ENCODE measurements at places on chromosomes 16 and 17.

DNA sequence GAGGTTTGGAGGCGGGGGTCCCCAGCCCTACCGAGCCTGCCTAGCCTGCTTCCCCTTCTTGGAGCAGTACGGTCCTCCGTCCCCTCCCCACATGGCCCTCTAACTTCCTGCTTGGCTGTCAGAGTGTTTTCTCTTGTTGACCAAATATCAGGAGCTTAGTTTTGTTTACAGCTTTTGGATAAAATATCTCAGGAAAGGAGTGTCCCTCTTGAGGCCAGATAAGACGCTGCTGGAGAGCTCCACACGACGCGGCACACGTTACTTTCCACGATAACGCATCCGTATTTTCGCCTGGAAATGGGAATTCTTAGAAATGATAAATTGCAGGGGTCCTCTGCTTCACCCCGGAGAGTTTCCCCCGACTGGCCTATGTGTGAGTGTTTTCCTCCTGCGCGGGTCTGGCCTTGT lies 182.9 kb downstream of the MAF start:
- DNase-seq, result no peak

GRCh38 chr16:49598383-49599170 lies 225.0 kb downstream of the C16orf78 start:
- DNase-seq, result peak; percentile 17

GRCh38 chr17:74853048-74853397 lies 6.7 kb downstream of the GRIN2C start:
- no peak for DNase-seq

- no peak for DNase-seq
These were observed 8.4 kb downstream of the MAF start for GRCh38 chr16:79592186-79592585.

- peak; percentile 93 for DNase-seq
These were observed 5.6 kb upstream of the MTSS2 start for GRCh38 chr16:70691223-70692129.

GRCh38 chr17:4520894-4521600 lies 22.4 kb downstream of the SPNS2 start:
- no peak for DNase-seq

- DNase-seq, result peak; percentile 39
These were observed 55.9 kb upstream of the PLCG2 start for GRCh38 chr16:81723098-81723723.

DNA sequence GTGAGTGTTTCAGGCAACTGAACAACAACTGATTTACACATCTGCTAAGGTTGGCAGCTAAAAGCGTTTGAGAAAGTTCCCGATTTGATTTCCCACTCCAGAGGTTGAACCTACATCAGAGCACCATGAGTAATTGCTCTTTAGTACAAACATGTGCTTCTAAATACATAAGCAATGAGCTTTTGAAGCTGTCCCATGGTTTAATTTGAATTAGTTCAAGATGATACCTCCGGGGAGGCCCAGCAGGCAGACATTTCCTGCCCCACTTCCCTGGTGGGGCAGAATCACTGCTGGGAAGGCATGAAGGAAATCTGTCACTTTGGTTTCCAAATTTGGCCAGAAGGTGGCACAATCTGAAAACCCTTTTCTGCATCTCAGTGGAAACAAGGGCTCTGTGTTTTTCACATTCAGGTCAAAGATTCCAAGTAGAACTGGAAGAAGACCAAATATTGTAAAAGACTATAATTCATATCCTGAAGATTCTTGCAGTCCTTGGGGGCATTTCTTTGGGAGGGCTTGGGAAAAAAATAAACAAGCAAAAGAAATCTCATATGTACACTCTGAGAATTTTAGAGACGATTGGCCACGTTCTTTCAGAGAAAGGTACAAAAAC lies 176.2 kb upstream of the FAM20A start:
- peak; percentile 84 for DNase-seq

DNA sequence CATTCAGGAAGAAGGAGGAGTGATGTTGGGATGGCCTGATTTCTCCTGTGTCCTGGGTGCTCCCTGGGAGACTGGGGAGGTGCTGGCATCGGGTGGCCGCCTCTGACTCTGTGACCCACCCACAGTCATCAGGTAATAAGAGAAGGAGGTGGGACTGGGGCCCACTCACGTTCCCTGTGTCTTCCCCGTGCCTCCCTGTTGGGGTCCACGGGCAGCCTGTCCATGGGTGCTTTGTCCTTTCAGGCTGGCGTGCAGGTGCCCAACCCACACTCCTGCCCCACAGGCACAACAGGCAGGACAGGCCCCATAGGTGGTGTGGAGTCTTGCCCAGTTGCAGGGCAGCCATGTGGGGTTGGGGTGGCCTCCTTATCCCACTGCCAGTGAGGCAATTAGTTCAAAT lies 4.0 kb downstream of the DEF8 start:
- no peak for DNase-seq

DNA sequence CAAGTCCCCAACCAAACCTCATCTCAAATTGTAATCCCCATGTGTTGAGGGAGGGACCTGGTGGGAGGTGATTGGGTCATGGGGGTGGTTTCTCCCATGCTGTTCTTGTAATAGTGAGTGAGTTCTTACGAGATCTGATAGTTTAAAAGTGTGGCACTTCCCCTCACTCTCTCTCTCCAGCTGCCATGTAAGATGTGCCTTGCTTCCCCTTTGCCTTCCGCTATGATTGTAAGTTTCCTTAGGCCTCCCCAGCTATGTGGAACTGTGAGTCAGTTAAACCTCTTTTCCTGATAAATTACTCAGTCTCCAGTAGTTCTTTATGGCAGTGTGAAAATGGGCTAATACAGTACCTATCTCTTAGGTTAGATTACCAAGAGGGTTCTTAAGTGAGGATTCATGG lies 5.8 kb downstream of the PMFBP1 start:
- DNase-seq, result no peak

GRCh38 chr16:51125992-51126391 lies 25.1 kb downstream of the SALL1 start:
- DNase-seq, result no peak

DNA sequence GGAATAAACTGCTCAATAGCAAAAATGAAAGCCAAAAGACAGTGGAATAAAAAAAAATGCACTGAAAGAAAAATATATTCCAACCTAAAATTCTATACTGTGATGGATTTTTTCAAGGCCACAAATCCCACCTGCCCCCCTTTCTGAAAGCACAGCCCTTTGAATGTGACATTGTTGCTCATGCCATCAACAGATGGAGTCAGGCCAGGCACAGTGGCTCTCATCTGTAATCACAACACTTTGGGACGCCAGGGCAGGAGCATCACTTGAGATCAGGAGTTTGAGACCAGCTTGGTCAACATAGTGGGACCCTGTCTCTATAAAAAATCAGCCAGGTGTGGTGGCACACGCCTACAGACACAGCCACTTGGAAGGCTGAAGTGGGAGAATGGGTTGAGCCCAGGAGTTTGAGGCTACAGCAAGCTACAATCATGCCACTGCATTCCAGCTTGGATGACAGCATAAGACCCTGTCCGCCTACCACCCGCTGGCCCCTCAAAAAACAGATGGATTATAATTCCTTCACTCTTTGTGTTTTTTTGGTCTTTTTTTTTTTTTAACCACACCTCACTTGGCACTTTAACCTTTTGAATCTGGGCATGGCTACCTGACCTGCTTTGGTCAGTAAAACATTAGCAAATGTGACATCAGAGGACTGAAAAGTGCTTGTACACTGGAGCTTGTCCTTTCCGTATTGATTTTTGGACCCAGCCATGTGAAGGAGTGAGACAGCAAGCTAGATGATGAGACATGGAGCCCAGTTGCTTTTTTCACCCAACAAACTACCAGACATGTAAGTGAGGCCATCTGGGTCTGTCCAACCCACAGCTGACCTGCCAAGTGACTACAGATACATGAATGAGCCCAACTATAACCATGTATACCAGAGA lies 36.3 kb downstream of the GLG1 start:
- DNase-seq, result no peak

- peak; percentile 76 for DNase-seq
These were observed 38.6 kb upstream of the TOB1 start for GRCh38 chr17:50904518-50905459.

GRCh38 chr17:77894126-77894956 lies 64.2 kb upstream of the TNRC6C start:
- no peak for DNase-seq

- DNase-seq, result no peak
These were observed 9.0 kb downstream of the MAP2K6 start for GRCh38 chr17:69423450-69423849.

DNA sequence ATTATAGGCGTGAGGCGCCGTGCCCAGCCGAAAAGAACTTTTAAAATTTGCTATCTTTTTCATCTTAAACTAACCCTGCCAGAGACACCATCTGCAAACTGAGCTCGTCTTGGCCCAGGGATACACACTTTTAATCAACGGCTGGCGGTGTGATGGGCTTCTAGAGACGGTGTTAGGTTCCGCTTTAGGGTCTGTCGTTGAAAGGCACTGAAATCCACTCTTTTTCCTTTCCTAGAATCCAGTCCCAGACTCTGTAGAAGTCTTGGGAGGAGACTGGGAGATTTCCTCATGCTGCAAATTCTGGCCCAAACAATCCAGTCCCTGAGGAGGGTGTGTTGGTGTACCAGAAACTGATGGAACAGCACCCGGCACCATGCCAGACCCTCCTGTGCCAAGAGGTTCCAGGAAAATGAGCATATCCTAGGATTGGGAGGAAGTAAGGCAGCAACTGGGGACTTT lies 52.0 kb upstream of the TEX2 start:
- peak; percentile 92 for DNase-seq

DNA sequence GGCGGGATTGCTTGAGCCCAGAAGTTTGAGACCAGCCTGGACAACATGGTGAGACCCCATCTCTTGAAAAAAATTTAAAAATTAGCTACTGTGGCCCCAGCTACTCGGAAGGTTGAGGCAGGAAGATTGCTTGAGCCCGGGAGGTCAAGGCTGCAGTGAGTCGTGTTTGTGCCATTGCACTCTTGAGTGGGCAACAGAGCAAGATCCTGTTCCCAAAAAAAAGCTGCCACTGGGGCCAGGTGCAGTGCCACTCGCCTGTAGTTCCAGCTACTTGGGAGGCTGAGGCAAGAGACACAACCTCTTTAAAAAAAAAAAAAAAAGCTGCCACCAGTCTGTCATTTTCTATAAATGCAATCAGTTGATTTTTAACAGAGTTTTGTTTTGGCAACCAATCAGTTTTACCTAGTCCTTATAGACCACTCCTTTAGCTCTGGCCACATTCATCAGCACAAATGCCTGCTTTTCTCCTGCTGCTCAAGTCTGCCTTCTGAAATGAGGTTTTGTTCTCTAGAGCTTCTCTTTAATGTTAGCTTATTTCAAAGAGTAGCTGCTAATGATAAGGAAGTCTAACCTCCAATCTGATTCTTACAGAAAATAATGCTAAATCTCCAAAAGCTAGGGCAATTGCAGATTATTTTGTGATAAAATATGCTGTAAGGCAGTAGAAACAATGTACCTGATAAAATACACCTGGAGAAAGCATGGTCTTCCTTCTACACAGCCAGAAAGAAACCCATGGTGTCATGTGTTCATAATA lies 64.8 kb downstream of the TUBD1 start:
- no peak for DNase-seq

- no peak for DNase-seq
These were observed 11.8 kb upstream of the CLTC start for GRCh38 chr17:59607817-59608403.

- no peak for DNase-seq
These were observed 20.0 kb downstream of the ABHD15 start for GRCh38 chr17:29546830-29547229.

DNA sequence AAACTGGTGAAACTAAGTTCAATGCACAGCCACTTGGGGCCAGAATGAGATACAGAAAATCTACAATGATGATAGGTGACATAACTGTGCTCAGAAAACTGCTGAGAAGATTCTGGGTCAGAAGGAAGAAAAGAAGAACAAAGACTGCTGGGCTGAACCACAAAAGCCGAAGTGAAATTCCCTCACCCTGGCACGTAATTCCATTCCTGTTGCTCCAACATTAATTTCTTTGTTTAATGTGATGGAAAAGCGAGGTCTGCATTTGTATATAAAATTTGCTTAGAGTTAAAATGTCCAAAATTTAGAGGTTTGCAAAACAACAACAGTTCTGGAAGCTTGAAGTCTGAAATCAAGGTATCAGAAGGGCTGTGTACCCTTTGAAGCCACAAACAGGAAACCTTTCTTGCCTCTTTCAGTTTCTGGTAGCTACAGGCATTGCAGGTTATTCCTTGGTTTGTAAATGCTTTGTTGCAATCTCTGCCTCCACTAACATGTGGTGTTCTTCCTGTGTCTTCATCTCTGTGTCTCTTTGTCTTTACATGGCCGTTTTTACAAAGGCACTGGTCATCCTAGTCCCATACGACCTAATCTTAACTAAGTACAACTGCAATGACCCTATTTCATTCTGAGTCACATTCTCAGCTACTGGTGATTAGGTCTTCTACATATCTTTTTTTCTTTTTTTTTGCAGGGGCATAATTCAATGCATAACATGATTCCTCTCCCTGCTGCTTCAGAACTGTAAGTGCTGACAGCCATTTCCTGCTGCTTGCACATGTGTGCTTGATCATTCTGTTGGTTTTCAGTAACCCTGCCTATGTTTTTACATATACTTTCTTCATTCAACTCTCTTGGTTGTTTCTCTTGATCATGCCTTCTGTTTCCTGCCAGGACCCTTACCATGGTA lies 603.0 kb upstream of the CDH8 start:
- DNase-seq, result no peak

DNA sequence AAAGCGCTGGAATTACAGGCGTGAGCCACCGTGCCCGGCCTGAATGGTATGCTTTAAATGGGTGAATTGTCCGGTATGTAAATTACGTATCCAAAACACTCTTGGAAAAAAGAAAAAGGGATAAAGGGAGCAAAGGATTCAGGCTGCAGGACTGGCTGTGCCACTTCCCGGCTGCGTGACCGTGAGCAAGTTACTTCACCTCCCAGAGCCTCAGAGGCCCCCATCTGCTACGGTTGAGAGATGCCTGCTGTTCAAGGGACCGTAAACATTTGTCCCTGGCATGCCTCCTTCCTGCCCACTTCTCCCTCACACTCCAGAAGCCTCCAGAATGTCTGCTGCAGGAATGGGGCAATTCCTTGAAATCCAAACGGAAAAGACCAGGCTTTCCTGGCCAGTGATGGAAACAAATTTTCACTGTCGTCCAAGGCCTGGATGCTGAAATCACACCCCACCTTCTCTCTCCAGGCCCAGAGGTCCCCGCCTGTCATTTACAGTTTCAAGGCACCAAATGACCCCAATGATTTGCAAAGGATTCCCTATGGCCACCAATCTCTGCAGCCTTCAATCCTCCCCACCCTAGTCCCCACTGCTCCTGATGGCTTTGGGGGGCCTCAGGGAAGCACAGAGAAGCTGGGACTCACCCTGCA lies 22.9 kb upstream of the LITAF start:
- DNase-seq, result no peak

GRCh38 chr17:17971431-17972125 lies 622 bp downstream of the TOM1L2 start:
- DNase-seq, result peak; percentile 50

- DNase-seq, result no peak
These were observed 52.2 kb downstream of the TBC1D16 start for GRCh38 chr17:79983456-79983855.

GRCh38 chr16:30395992-30396585 lies 869 bp downstream of the ZNF48 start:
- DNase-seq, result no peak

- no peak for DNase-seq
These were observed 253.2 kb upstream of the IRX5 start for GRCh38 chr16:54677308-54677950.

- DNase-seq, result no peak
These were observed 1.9 kb downstream of the GPR142 start for GRCh38 chr17:74369221-74369620.

Data from left hindlimb (tissue), 1 donor.